ENCODE measurements at places on chromosomes 4 and X.

GRCh38 chr4:104469794-104470193 lies 24.9 kb downstream of the CXXC4 start:
- no peak for DNase-seq

GRCh38 chr4:2182994-2183393 lies 58.9 kb downstream of the HAUS3 start:
- no peak for DNase-seq

- peak; percentile 5 for DNase-seq
These were observed 61.6 kb downstream of the KIT start for GRCh38 chr4:54719378-54719777.

GRCh38 chr4:171880136-171880535 lies 66.9 kb downstream of the GALNTL6 start:
- DNase-seq: peak; percentile 85

- no peak for DNase-seq
These were observed 71.3 kb downstream of the SLC9A7 start for GRCh38 chrX:46687619-46688018.

- DNase-seq: peak; percentile 5
These were observed 16.9 kb upstream of the TSR2 start for GRCh38 chrX:54423161-54423888.

GRCh38 chr4:185773419-185773818 lies 38.6 kb downstream of the SORBS2 start:
- no peak for DNase-seq

DNA sequence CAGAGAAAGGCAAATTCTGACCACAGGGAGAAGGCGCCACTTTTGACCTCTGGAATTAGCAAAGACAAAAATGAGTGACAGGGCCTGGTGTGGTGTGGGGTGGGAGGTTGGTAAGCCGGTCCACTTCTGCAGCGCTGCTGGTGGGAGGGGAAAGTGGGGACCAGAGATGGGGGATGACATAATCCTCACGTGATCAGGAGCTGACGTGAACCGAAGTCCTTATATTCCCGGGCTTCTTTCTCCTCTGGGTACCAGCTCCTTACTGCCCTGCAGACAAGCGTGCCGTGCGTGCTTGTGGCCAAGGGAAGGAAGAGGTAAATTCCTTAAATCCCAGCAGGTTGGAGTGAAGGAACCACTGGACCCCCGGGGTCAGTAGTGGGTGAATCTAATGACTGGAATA lies at the start of gene TCEAL7:
Gene TCEAL7 (plus strand): TSS at position 249 of the 400 bp plus-strand sequence. CDS start 1,165 bp downstream, outside the sequence.
- DNase-seq: peak; percentile 38

GRCh38 chr4:106753426-106753825 lies 282.7 kb downstream of the DKK2 start:
- no peak for DNase-seq

GRCh38 chr4:99863804-99864203 lies 30.4 kb downstream of the LAMTOR3 start:
- no peak for DNase-seq
